ENCODE measurements at places on chromosomes 5 and 9.

DNA sequence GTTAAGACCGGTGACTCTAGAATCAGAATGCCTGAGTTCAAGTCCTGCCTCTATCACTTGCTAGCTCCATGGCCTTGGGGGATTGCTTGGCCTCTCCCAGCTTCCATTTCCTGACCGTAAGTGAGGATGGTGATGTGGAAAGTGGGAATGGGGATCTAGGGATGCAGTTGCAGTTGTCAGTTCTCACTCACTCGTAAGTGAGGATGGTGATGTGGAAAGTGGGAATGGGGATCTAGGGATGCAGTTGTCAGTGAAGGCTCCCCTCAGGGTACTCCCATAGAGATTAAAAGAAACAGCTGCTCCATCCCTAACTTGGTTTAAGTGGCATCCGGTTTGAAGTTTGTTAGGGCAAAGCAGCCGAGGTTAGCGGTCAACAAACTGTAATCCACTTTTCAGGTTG lies 3.0 kb upstream of the IL9 start:
- no peak for DNase-seq

DNA sequence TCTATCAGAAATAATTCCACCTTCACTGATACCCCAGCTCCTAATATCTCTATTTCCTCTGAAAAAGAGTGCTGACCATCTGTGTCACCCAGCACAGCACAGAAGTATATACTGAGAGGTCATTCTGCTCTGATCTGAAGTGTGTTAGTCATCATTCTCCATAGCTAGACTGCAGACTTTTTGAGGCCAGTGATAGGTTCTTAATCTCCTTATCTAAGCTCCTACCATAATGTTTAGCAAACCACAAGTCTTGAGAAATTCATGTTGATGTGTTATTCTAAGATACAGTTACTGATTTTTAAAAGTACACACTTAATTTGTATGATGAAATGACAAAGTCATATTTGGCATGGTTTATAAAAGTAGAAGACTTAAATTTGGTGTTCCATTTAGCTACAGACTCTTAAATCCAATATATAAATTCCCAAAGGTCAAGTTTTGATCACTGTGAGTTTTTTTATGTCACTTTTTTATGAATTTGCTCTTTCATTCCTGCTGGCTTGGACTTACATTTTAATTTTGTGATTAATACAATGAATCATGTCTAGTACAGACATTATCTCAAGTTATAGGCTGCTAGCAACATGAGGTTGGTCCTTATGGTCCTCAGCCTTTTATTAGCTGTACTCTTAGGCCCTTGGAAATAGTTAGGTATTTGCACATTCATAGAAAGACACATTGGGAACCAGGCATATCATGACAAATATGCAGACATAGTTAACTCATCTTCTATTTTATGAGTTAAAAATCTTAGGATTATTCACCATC lies 380.8 kb downstream of the EBF1 start:
- no peak for DNase-seq

GRCh38 chr5:36423578-36424307 lies 122.0 kb upstream of the RANBP3L start:
- no peak for DNase-seq

- DNase-seq, result no peak
Measured at GRCh38 chr5:171537070-171537849, 117.8 kb downstream of the FGF18 start.

DNA sequence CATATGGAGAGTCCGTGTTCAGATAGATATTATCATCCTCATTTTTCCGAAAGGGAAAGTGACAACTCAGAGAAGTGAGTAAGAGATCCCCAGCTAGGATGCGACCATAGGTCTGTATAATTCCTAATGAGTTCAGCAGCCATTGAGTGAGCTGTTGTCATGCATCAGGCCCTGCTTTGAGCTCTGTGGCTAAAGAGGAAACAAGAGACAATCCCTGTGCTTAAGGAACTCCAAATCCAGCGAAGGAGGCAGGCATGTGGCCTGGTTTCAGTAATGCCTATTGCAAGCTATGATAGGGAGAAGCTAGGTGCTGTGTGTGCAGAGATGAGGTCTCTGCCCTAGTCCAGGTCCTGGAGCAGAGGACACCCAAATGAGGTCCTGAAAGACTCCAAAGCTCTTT lies 192.8 kb downstream of the ACTL7B start:
- no peak for DNase-seq

DNA sequence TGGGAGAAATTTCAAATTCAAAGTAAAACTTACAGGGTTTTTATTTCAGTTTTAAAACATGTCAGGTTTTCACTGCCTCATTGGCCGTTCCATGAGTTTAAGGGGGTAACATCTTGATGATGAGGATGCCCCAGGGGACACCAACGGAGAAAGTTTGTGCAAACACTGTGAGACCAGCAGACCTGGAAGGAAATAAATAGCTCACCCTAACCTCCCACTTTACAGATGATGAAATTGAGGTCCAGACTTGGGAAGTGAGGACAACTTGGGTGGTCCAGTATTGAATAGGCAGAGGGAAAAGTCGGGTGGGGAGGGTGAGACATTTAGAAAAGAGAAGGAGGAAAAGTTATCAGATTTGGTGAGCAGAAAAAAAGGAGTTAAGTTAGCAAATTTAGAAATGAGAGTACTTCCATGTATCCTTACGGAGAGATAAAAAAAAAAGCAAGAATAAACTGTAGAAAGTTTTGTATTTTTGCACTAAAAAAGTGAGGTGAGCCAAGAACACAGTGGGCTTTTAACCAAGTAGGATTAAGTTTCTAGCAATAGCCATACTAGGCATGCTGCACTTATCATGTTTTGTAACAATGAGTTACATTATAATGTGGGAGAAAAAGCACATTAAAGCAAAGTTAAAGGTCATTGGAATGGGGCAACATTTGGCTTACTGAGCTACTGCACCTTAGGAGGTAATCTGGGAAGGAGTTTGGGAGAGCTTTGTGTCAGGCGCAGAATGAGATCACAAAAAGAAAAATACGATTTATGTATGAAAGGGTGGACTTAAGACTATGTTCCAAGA lies 125.1 kb downstream of the GAS1 start:
- DNase-seq, result no peak

DNA sequence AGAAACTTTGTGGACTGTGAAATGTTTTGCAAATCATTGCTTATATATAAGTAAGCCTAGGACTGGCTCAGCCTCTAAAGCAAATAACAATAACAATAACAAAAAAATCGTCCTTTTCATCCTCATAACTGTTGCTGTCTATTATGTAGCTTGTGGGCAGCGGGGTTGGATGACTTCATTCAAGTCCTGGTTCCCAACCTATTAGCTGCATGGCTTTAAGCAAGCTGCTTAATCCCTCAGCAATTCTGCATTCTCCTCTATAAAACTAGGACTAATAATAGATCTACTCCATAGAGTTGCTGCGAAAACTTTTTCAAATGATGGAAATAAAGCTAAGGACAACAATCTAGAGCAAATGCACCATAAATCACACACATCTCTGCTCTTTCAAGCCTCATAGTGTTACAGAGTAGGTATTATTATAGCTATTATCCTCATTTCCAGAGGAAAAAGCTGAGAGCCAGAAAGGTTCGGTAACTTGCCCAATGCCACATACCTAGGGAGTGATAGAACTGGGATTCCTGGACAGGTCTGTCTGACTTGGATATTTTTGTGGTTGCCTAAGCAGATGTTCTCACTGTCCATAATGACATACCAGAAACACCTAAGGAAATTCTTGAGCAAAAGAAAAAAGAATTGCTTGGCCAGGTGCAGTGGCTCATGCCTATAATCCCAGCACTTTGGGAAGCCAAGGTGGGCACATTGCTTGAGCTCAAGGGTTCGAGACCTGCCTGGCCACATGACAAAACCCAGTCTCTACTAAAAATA lies 98.8 kb upstream of the ADRA1B start:
- DNase-seq, result no peak

DNA sequence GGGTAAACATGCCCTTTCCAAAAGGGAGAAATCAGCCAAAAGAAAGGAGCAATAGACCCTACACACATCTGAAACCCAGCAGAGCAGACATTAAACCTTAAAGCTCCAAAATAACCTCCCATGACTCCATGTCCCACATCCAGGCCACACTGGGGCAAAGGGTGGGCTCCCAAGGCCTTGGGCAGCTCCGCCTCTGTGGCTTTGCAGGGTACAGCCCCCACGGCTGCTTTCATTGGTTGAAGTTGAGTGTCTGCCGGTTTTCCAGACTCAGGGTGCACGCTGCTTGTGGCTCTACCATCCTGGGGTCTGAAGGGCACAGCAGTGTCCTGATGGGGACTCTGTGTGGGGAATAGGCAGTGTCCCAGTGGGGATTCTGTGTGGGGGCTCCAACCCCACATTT lies 146.5 kb downstream of the ZDHHC21 start:
- DNase-seq, result no peak

DNA sequence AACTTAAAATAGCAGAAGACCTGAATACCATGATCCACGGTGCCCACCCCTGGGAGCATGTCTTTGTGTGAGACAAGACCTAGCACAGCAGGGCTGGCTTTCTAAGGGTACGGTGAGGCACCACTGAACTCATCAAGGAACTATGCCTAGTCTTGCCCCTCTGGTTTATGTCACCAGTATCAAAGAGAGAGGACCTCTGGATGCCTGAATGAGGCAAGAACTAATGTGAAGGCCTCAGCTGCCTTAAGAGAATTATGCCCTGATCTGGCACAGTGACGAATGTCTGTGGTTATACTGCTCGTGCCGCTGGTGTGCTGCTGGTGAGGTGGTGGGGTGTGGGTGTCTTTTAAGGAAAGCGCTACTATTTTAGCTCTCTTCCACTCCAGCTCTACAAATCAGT lies 23.0 kb downstream of the NREP start:
- DNase-seq, result peak; percentile 60

GRCh38 chr9:21682981-21683380 lies 119.5 kb upstream of the MTAP start:
- no peak for DNase-seq

DNA sequence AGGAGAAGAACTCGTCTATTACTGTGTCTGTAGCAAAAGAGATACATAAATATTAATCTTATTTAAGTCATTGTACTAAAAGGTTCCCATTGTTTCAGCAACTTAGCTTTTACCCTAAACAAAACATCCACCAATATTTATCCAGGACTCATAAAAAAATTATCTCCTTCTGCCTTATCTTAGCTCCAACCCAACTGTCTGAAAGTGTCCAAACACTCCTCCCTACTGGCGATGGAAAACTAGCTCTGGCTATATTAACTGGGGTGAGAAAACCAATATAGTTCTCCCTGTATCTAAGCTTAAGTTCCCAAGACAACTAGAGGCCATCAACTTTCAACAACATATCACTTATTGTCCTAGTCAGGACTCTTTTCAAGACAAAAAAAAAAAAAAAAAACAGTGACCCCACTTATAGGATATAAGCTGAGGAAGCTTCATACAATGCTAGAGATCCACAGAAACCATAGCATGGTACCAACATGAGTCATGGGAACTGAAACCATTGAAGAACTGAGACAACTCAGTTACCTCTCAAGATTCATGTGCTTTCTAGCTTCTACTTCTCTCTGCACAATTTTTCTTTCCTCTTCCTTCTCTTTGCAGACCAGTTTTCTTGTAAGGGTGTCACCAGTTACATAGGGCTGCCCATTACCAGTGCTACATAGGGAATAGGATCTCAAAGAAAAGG lies 150.7 kb upstream of the RASA1 start:
- no peak for DNase-seq

DNA sequence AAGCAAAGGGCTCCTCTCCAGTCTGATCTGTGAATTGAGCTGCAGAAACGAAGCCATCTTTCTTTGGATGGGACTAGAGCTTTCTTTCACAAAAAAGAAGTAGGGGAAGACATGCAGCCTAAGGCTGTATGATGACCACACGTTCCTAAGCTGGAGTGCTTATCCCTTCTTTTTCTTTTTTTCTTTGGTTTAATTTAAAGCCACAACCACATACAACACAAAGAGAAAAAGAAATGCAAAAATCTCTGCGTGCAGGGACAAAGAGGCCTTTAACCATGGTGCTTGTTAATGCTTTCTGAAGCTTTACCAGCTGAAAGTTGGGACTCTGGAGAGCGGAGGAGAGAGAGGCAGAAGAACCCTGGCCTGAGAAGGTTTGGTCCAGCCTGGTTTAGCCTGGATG lies 82.1 kb downstream of the PIK3R1 start:
- DNase-seq, result no peak

DNA sequence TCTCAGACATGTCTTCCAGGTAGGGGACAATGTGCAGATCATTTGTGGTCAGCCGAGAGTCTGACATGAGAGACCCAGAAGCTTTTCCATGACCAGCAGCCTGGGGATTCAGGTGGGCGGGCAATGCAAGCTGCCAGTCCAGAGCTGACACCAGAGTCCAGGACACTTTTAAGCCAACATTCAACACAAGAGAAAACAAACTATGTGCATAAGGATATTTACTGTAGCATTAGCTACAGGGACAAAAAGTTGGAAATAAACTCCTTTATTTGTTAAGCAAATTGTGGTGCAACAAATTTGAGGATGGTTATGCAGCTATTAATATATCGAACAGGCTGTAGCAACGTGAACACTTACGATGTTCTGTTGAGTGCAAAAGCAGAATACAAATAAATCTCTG lies 9.9 kb upstream of the RNF130 start:
- DNase-seq, result no peak

DNA sequence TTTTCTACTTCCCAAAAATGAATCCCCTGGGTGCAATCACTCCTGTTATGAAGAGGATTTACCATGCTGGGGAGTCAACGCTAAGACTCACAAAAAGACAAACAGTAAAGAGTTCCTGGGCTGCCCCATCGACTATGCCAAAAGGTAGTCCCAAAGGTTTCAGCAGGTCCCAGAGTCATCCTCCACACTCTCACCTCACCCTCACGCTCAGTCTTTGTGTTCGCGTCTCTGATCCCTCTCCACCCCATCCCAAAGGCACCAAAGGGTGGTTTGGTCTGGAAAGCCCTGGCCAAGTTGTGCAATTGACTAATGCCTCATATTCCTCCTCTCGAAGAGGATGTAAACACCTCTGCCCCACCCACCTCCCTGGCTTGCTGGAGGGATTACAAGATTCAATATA lies 240.2 kb upstream of the NFIL3 start:
- no peak for DNase-seq

DNA sequence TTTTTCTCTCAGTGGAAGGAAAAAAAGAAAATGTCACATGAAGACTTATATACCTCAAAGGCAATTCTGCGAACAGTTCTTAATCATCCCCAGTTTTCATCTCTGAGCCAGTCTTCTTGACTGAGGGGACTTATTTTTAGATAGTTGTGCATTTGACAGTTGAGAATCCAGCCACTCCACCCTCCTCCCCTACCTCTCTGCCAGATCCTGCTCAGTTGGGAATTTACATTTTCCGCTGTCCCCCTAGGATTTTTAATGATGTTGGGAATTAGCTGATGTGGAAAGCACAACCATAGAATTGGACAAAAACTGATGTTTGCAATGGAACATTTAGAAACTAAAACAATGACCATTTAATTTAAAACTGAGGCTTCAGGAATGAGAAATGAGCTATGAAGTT lies 194.3 kb upstream of the PIK3R1 start:
- DNase-seq, result no peak
